ENCODE measurements at places on chromosomes 16 and 17.
A peak's percentile ranks its signal among the peaks of the same experiment; 100 is the strongest.

DNA sequence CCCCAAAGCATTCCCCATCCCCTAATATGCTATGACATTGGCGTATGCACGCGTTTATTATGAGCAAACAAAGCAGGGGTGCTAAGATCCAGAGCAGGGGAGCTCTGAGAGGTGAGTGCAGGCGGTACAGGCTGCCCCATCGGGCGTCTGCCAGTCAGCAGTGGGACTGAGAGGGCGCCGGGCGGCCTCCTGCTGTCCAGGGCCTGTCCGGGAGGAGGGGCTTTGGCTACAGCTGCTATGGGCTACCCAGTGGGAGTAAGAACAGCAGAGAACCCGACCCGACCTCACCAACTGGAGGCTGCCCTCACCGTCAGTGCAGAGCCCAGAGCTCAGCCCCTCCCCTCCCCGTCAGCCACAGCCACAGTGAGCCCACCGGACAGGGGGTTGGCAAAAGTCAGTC is 18.5 kb upstream of the AATK start:
- no peak for DNase-seq

DNA sequence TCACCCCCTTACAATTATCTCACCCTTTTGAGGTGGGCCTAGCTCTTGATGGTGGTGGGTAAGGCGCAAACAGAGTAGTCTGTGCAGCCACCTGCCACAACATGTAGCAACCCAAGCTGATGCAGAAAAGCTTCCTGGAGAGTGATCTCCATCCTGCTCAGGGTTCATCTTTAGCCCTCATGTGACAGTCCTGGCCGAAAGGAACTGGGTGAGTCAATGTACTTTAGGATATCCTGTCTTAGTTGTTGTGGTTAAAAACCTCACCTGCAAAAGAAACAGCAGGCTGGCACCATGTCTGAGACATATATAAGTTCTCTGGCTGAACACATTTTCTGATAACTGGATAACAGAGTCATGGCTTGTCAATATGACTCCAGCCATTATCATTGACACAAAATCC is 183.5 kb upstream of the CPHXL start:
- DNase-seq, result no peak

- peak; percentile 36 for DNase-seq
Measured at GRCh38 chr17:69961501-69962145, 113.4 kb upstream of the KCNJ16 start.

GRCh38 chr16:89723279-89724250 is 2.2 kb downstream of the ZNF276 start:
- DNase-seq, result no peak

DNA sequence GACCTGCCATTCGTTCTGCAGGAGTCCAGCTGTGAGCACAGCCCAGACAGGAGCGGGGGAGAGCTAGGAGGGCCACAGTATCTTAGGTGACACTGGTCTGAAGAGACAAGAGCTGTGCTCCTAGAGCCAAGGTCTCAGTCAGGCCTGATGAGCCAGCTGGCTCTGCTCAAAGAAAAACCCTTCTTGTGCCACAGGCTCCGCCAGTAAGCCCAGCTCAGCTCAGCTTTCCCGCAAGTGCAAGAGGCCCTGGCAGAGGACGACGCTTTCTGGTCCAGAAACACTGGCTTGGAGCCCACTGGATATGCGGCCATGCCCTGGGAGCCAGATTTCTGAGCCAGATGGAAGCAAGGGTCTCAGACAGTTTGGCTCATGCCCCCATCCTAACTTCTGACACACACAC is 23.9 kb downstream of the PEMT start:
- DNase-seq, result peak; percentile 75

DNA sequence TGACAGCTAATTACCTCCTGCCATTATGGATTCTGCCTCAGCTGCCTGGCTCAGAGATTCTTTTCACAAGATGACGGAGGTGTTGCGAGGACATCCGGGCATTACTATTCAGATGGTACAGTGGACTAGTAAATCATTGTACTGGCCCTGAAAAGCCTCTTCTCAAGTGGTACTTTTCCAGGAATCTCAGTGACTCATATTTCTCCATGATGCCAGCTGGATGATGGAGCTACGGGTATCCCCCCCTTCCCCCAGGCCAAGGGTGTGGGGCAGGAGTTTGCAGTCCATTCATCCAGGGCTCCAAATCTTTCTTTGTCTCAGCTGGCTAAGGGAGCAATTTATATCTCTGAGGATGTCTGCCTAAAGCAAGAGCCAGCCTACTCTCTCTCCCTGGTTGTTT is 107.7 kb upstream of the GPR139 start:
- DNase-seq, result no peak

- DNase-seq, result no peak
Measured at GRCh38 chr16:27169511-27170071, 33.7 kb upstream of the KDM8 start.

- DNase-seq, result peak; percentile 72
Measured at GRCh38 chr16:89268987-89269735, 51.7 kb downstream of the ZNF778 start.

- no peak for DNase-seq
Measured at GRCh38 chr16:69320740-69321073, 9.6 kb downstream of the VPS4A start.

DNA sequence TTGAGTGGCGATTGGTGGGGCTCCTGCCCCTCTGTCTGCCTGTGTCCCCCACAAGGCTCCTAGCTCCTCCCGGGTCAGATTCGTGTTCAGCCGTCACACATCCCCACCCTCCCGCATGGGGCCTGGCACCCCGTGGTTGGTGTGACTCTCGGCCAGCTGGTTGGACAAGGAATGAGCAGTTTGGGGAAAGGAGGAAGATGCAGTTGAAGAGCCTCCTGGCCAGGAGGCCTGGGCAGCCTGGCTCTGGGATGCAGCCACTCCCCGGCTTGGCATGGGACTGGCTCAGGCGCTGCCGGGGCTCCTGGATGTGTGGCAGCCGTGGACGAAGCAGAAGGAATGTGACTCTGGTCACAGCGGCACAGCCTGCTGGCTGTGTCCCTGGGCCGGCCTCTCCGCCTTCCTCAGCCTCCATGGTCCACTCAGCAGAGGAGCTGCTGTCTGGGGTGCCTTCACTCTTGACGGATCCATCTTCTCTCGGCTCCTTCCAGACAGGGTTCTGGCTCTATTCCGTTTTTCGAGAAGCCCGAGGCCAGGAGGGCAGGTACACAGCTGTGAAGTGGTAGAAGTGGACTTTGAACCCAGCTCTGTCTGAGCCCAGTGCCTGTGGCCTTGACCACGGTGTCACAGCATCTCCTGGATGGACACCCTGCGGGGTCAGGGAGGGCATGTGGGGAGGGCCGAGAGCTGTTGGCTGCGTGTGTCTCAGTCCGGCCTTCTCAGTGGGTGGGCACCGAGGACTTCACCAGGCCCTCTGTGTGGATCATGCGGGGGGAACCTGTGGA is 2.1 kb downstream of the TRAF7 start:
- DNase-seq, result no peak

DNA sequence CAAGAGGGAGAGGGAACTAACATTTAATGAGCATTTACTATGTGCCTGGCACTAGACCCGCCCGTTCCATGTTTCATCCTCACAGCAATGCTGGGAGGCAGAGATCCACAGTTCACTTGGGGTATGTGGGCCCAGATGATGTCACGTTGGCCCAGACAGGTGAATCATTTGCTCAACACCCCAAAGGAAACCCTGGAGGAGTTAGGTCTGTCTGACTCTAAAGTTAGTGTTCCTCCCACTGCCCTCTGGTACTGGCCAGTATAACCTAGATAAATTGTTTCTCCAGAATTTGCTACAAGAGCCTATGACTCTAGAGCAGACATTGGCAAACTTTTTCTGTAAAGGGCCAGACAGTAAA is 164.6 kb downstream of the VPS53 start:
- DNase-seq, result no peak

GRCh38 chr17:61393904-61394629 is 5.6 kb upstream of the TBX2 start:
- DNase-seq, result no peak

DNA sequence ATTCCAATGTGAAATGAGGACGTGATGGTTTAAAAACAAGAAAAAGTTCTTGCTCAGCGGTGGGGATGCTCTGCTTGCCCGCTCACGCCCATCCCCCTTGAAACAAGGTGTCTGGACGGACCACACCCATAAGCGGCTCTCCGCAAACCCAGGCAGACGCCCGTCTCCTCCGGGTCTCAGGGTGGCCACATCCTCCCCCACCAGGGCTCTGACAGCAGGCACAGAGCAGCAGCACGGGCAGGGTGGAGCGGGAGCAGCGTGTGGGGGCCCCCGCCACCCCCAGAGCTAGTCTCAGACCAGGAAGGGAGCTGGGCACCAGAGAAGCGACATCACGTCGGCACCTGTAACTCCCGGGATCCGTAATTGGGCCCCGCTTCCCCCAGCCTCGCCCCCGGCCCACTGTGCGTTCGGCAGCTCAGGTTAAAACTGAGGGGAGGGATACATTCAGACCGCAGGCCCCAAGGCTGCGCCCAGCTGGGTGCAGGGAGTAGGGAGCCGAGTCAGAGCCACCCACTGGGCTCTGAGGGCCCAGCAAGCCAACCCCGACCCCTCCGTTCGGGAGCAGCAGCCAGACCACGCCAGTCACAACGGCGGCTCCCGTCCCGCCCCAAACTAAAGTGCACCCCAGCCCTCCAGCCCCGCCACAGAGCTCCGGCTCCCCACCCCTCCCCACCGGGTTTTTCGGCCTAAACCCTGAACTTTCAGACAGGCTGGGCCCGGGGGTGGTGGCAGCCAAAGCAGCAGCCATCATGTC is 22.0 kb downstream of the CLUH start:
- DNase-seq, result peak; percentile 21

- DNase-seq, result no peak
Measured at GRCh38 chr17:80783971-80784370, 207.7 kb upstream of the CHMP6 start.

DNA sequence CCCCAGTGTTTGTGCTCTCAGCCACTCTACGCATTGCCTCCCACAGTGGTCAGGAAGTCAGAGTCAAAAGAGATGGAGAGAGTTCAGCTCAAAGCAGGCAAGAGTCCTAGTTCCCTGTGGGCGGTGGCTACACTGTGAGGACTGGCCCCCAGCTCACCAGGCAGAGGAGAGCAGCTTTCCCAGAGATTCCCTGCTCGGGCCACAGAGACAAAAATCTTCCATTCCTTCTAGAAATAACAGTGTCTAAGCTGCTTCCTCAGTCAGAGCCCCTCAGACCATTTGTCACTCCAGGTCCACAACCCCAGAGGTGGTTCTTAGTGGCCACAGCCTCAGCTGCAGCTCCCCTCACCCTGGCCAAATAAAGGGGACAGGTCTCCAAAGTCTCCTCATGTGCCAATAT is 263.0 kb upstream of the RPL38 start:
- no peak for DNase-seq

GRCh38 chr17:50949128-50949988 is 83.2 kb upstream of the TOB1 start:
- DNase-seq, result peak; percentile 45

DNA sequence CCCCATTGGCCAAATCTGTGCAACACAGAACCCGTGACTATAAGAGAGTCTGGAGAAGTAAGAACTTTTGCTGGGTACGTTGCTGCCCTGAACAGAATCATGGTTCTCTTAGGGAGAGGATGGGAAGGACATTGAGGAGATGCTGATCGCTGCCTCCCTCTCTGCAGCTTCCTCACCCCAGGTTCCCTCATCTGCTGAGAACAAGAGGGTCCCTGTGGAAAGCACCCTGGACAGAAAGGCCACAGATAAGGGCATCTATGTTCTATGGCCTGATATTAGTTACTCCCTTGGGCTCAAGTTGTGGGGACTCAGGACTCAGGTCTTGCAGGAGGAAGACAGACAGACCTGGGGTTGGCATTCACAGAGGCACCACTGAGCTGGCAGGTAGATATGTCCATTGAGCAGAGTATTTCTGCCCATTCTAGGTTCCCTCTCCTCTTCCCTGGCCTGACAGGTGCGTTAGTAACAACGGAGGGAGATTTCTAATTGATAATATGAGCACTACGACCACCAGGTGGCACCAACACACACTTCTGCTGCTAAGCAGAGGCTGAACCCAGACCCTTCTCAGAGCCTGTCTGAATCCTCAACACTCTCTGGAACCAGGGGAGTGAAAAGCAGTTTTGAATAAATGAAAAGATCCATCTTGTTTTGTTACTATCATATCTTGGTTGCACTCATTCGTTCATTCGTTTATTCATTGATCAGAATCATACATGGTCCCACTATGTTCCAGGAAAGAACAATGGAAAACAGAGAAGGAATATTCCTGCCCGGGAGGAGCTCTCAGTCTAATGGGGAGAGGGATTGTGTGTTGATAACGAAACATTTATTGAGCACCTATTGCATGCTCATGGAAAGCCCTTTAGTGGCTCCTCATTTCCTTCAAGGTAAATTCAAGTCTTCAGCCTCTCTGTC is 56.4 kb downstream of the SLC6A2 start:
- DNase-seq, result peak; percentile 50

DNA sequence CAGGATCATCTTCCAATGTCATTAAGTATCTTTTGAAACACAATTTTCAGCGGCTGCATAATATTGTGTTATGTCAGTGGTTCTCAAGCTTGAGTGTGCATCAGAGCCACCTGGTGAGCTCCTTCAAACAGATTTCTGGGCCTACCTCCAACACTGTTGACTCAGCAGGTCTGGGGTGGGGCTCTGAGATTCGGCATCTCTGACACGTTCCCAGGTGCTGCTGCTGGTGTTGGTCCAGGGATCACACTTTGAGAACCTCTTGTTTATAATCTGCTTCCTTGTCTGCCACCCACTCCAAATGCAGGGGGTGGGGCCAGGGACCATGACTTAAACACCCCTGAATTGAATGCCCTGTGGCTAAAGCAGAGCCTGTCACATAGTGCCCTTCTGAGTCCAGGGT is 73.8 kb upstream of the HNF1B start:
- DNase-seq, result no peak

GRCh38 chr17:77385750-77386501 is 245.2 kb downstream of the SEC14L1 start:
- DNase-seq, result no peak

GRCh38 chr17:75810216-75810615 is 25.6 kb downstream of the UNK start:
- peak; percentile 9 for DNase-seq

DNA sequence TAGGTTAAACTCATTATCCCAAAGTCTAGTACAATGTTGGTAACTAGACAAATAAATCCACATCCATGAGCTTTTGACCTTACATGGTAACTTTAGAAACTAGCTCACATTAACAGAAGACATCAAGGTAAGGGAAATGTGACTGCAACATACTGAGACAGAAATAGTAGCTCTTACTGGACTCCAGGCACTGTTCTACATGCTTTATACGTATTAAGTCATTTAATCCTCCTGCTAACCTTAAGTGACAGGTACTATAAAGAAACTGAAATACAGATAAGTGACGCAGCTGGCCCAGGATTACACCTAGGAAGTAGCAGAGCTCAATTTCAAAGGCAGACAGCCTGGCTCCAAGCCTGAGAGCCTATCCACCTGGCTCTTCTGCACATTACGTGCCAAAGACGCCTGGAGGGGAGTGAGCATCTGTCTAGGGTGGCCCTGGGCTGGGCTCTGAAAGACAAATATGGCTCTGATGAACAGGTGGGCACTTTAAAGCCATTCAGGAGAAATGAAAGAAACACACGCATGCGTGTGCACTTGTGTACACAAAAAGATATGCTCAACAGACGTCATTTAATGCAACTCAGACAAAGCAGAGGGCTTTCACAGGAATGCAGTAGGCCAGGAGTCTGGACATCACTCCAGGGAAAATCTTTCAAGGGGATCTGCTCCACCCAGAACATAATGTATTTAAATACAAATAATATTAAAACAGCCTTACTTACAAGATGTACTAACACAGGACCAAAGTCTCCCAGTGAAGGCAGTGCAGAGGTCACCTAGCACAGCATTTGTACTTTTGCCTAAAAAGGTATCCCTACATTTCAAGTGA is 4.4 kb downstream of the ZC3H7A start:
- DNase-seq, result no peak

- DNase-seq, result no peak
Measured at GRCh38 chr16:11665071-11665491, 3.2 kb upstream of the SNN start.

- no peak for DNase-seq
Measured at GRCh38 chr16:27475561-27475960, 73.6 kb downstream of the IL21R start.
